Hematopoietic multipotent progenitor cell treated with erythropoietin and hydrocortisone succinate and interleukin-3 and kit ligand, for 15 days (in vitro differentiated cells): ENCODE measurements at places on chromosomes 5 and 9.

DNA sequence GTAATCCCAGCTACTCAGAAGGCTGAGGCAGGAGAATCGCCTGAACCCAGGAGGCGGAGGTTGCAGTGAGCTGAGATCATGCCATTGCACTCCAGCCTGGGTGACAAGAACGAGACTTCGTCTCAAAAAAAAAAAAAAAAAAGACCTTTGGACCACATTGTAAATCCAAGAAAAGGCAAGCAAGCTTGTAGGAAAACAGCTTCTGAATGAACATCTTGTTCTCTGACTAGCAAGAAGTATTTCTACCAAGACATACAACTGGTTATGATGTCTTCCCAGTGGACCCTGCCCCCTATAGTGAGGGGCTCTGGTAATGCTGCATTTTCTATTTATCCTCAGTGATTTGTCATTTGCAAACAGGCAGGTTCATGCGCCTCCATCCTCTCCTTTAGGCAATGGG lies 4.5 kb upstream of the EIF4EBP3 start:
- DNase-seq: no peak

GRCh38 chr5:4023753-4024335 lies 428.2 kb downstream of the IRX1 start:
- DNase-seq: no peak

- DNase-seq: no peak
Measured at GRCh38 chr5:143679777-143680176, 132.2 kb upstream of the HMHB1 start.

GRCh38 chr9:69444791-69445190 lies 119.8 kb downstream of the ENTREP1 start:
- no peak for DNase-seq

DNA sequence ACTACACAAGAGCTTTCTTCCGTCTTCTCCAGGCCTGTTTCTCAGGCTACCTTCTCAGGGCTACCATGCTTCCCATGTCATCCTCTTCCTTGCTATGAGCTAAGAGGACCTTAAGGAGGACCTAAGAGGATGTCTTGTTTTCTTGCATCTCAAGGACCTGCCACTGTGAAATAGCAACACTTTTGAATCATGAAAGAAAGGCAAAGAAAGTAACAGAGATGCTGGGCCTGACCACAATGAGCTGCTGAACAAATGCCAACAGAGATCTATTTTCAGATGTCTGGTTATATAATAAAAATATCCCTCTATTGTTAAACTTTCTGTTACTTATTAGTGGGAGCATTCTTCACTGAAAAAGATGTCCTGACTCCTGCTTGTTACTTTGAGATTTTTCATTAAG lies 36.7 kb upstream of the ANXA1 start:
- no peak for DNase-seq

GRCh38 chr5:102959055-102959454 lies 160.9 kb downstream of the GIN1 start:
- DNase-seq: no peak

GRCh38 chr9:117555964-117556629 lies 141.2 kb upstream of the ASTN2 start:
- peak; percentile 12 for DNase-seq

DNA sequence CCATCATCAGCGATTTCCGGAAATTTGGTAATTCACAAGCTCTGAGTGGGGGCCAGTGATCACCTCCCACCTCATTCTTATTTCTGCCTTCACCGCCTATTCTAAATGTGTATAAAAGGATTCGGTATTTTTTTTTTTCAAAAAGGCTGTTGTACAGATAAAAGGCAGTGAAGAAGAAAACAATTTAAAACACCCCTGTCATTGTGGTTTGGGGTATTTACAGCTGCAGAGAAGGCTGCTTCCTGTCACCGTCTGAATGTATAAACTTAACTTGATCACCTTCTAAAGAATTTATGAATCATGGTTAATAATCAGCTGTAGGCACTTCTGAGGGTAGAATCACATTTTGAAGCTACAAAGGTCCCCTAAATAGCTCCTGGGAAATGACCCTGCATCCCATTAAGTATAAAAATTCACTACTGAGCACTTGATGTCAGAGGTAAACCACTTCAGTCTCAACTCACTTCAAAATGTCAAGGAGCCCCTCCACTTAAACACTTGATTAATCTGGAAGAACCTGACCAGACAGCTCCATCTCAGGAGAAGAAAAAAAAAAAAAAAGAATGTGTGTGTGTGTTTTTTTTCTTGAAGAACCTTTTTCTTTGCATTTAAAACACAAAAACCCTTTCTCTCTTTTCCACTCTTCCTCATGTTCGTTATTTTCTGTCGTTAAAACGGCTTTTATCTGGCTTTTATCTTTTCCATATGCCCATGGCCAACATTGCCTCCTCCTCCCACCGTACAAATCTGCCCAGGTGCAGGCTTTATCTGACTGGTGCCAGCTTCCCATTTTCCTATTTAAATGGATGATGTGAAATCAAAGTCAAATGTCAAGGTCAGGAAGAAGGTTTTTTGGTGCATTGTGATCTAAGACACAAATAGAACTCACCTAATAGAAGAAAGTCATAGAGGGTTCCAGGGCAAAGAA lies 291.2 kb downstream of the IRX1 start:
- DNase-seq: no peak

- DNase-seq: no peak
Measured at GRCh38 chr5:149019679-149020078, 43.2 kb downstream of the SH3TC2 start.

GRCh38 chr5:95080441-95080840 lies 204.5 kb downstream of the MCTP1 start:
- DNase-seq: no peak

- DNase-seq: no peak
Measured at GRCh38 chr5:15627109-15627508, 127.1 kb downstream of the FBXL7 start.

- no peak for DNase-seq
Measured at GRCh38 chr5:67989456-67989855, 226.1 kb upstream of the PIK3R1 start.

GRCh38 chr9:115391168-115391825 lies 273.3 kb upstream of the TNC start:
- DNase-seq: no peak

- DNase-seq: no peak
Measured at GRCh38 chr9:113311961-113312360, 8.8 kb upstream of the RNF183 start.

DNA sequence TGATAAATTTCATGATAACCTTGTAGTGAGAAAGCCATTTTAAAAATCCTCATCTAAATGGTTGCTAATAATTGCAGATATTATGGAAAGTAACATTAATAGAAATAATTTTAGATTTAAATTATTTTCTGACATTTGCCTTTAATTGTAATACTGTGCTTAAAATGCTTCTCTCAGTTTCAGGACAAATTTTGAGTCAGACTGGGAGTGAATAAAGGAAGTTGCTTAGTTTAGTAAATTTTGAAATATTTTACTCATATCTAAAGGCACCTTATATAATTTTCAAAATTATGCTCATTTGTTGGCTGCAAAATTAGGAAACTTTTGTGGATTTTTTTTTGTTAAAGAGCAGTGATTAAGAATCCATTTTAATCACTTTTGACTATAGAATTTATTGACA lies 93.8 kb downstream of the CSNK1G3 start:
- no peak for DNase-seq

- no peak for DNase-seq
Measured at GRCh38 chr5:2631758-2632157, 119.7 kb downstream of the IRX2 start.

DNA sequence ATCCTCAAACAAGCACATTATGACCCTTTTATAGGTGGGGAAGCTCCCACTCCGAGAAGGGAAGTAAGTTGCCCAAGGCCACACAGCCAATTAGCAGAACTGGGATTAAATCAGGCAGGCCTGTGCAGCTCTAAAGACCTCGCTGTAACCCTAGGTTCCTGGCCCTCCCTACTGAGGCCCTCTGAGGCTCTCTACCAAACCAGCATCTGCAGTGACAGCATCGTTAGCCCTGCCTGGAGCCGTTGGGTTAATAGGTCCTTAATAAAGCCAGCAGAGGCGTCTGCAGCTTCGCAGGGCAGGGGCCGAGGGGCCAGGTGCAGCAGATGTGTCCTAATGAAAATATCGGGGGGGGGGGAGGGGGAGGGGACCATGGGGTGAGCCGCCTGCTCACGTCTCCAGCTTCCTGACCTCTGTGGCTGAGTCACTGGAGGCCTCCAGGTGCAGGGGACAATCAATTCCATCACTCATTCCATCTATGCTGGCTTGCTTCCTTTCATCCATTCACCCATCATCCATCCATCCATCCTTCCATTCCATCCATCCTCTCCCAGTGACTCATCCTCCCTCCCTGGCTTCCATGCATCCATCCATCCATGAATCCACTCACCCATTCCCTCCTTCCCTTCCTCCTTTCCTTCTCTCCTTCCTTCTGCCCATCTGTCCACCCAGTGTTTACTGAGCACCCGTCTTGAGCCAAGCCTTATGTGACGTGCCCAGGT lies 203.9 kb downstream of the C9orf50 start:
- no peak for DNase-seq

- DNase-seq: no peak
Measured at GRCh38 chr5:60161340-60161934, 267.9 kb upstream of the PDE4D start.

DNA sequence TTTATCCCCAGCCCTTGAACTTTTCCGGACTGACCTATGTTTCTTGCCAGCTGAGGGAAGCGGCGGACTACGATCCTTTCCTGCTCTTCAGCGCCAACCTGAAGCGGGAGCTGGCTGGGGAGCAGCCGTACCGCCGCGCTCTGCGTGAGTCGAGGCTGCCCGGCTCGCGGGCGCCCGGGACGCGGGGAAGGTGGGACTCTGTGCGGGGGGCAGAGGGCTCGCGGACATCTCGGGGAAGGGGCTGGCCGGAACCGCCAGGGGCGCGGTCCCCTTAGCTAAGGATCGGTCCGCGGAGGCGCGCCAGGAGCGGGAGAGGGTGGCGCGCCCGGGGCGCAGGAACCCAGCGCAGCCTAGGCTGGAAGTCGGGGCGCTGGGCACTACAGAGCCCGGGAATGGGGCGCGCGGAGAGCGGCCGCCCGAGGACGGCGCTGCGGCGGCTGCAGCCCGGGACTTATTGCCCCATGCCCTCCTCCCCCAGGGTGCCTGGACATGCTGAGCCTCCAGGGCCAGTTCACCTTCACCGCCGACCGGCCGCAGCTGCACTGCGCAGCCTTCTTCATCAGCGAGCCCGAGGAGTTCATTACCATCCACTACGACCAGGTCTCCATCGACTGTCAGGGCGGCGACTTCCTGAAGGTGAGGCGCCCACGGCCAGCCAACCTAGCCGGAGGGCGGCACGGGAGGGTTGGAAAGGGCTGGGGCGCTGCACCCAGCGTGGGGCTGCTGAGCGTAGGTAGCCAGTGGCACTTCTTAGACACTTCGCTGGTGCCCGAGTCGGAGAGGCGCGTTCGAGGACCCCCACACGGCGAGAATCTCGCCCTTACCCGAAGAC lies 922 bp downstream of the CRHBP start:
- DNase-seq: no peak

DNA sequence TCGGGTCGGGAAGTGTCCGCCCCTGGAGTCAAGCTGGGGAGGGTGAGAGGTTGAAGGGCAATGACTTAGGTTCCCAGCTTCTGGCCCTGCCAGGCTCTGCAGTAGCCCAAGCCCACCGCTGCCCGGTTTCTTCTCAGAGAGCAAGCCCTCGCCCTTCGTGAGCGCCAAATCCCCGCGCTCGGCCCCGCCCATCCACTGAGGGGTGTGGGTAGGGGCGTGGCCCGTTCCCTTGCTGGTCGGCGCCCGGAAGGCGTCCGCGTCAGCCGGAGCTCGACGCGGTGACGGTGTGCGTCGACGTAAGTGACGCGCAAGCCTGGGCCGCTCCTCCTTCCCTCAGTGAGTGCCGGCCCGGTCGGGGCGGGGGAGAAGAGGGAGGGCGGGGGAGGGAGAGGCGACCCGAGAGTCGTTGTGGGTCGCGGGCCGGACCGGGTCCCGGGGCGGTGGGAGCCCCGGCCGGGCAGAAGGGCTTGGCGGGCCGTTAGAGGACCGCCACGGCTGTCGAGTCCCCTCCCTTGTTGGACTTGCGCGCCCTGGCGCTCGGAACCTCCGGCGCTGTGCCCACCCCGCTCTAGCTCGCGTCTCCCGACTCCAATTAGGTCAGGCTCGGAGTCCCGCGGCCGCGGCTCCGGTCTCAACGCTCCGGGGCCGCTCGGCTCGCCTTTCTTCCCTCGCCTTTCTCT lies 659 bp downstream of the ZNF131 start:
- peak; percentile 97 for DNase-seq

- no peak for DNase-seq
Measured at GRCh38 chr9:101846161-101846560, 107.7 kb upstream of the GRIN3A start.
